ENCODE measurements at places on chromosomes 1 and 21.

GRCh38 chr1:198118134-198118533, 38.7 kb upstream of the NEK7 start:
- no peak for DNase-seq

DNA sequence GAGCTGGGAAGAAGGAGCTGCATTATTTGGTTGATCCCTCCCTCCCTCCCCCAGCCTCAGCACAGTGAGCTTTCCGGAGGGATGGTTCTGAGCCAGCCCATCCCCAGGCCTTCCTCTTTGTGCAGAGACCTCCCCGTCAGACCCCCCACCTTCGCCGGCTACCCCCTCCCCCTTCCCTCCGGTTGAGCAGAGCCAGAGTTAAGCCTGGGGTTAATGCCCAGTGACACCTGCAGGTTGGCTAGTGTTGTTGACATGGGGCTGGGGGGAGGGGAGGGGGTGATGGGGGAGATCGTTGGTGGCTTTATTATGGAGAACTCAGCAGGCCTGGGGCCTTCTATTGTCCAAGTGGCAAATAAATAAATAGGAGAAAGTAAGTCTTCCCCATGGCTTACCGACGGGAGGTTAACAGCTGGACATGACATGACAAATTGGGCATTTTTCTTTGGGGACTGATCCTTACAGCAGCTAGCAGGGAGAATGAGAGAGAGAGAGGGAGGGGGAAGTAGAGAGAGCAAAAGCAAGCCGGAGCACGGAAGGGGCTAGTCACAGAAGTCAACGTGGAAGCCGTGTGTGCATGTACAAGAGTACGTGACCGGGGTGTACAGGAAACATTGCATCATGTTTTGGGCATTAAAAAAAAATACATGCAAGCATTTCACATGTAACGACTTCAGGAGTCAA, 131.1 kb downstream of the TMEM53 start:
- no peak for DNase-seq

GRCh38 chr1:179175011-179175841, 54.3 kb downstream of the ABL2 start:
- no peak for DNase-seq

DNA sequence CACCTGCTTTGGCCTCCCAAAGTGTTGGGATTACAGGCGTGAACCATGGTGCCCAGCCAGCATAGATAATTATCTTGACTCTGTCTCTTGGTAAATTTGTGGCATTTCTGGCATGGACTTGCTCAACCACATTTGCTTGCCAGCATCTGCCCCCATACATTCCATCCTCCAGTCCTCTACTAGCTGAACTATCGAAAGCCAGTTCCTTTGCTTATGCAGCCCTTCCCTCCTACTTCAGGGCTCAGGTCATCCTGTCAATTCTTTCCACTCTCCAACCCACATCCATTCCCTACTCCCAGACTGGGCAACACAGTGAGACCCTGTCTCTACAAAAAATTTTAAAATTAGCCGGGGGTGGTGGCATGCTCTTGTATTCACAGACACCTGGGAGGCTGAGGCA, 13.0 kb upstream of the UQCRHL start:
- DNase-seq: no peak

DNA sequence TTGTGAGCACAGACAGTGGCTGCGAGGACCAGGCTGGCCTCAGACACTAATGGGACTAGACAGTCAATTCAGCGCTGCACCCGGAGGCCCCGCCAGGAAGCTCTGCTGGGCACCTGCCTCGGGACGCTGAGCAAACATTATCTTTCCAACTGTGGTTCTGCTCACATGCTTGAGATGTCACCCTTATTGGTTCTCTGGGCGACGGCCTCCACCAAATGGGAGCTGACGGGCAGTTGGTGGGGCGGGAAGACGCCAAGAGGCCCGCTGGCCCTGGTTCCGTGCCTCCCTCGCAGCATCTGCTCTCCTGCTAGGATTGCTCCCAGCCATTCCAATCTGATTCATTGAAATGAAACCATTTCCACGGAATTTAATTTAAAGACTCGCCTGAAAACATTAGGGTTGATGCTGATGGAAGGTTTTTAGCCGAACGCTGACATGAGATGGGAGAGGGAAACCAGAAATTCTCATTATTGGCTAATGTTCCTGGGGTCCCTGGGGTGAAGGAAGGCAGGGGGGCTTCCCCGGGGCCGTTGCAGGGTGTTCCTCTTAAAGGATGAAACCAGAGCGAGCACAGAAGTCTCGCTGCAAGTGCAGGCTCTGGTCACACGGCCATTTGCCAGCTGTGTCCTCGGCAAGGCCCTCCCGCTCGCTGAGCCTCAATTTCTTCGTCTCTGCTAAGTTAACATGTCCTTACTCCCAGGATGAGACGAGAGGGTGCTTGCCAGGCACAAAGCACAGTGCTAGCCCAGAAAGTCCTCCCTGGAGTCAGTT, 512.2 kb downstream of the NPHP4 start:
- no peak for DNase-seq

DNA sequence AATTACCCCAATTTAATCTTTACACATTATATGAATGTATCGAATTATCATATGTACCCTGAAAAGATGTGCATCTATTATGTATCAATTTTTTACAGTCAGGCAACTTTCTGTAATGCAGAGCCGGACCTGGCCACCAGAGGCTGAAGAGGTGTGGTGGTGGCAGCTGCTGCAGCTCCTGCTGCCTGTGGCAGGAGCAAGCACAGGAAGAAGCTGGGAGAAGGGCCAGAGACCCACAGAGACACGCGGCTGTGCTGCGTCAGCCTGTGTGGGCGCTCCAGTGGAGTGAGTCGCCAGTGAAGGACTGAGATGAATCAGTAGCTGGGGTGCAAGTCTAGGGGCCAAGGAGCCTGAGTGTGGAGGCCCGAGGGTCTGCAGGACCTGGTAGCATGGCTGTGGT, 74.3 kb upstream of the COG2 start:
- peak; percentile 37 for DNase-seq

DNA sequence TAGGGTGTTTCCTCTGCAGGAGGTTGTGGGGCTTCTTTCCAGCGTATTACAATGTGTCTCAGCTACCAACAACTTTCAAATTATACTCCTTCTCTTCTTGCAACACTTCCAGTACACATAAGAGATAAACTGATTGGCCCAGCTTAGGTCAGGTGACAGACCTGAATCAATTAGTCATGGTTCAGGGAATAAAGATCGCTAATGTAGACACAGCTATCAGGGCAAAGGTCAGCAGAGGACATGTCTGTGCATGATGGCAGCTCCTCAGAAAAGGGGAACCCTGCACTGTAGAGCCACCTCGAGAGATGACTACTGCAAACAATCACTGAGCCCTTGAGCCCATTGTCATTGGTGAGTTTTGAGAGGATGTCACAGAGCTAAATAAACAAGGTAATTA, 36.8 kb upstream of the PKN2 start:
- DNase-seq: no peak
